Effector memory CD4-positive, alpha-beta T cell (primary cell): ENCODE measurements at places on chromosomes 4 and X.

GRCh38 chrX:629230-630006 is 1.2 kb upstream of the SHOX start:
- DNase-seq = no peak

GRCh38 chr4:36277533-36277932 is 3.9 kb upstream of the DTHD1 start:
- no peak for DNase-seq

DNA sequence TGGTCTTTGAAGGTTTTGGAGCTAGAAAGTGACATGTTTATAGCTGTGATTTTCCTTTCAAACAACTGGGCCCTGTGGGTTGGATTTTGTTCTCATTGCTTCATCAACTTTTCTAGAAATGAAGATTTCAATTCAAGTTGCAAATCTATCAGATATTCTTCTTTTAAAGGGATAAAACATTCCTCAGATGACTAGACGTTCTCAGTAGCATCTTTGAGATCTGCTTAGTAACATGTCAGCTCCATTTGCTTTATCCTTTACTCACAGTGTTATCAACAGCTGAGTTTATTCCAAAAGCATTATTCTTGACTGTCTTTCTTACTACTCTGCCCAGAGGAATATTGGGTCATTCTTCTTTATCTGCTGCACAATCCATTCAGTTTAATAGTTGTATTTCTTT is 108.2 kb upstream of the GIMD1 start:
- DNase-seq = no peak

- DNase-seq = no peak
These were observed 99.1 kb upstream of the FAM47C start for GRCh38 chrX:36908801-36909675.

GRCh38 chr4:1192493-1193205 is 20.3 kb upstream of the SPON2 start:
- no peak for DNase-seq

DNA sequence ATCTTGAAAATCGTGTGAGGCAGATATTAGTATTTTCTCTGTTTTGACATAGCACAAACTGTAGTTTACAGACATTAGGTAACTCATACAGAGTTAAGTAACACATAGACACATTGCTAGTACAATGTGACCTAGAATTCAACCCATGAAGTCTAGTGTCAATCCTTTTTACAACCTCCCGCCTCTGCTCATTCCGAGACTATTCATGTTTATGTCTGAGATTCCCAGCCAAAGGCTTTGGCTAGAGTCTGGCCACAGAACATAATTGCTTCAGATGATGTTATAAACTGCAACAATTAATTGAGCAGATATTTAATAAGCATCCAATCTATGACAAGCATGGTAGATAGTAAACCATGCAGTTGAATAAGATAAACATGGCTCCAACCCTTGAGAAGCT is 841.0 kb downstream of the STIM2 start:
- DNase-seq = no peak

GRCh38 chrX:20397587-20397986 is 130.9 kb upstream of the RPS6KA3 start:
- DNase-seq = no peak

DNA sequence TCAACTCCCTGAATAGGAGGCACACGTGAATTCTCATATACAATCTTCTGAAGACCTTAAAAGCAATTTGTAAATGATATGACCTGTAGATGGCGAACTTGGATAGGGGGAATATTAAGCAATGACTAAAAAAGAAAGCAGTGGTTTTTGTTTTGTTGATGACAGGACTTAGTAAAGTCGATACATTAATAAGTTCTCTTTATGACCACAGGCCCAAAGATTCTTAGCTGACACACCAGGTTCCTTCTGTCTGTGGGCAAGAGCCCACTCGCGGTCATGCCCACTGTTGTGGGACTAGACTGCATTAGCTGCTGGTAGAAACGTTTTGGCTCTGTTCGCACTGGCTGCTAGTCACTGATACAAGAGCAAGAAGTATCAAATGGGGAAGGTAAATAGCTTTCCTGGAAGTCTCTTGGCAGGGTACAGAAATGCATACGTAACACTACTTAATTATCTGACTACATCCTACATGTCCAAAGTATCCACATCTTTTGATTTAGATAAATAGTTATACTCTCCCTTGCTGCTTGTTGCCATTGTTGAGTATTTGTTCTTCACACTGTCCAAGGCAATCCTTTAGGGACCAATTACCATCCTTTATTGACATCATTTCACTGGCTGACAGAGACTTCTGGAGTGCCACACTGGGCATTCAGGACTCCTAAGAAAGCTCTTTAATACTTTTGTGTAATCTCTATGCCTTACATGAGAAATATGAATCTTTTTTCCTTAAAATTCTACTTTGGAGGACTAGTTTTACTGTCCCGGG is 31.0 kb downstream of the ALPK1 start:
- DNase-seq = no peak

DNA sequence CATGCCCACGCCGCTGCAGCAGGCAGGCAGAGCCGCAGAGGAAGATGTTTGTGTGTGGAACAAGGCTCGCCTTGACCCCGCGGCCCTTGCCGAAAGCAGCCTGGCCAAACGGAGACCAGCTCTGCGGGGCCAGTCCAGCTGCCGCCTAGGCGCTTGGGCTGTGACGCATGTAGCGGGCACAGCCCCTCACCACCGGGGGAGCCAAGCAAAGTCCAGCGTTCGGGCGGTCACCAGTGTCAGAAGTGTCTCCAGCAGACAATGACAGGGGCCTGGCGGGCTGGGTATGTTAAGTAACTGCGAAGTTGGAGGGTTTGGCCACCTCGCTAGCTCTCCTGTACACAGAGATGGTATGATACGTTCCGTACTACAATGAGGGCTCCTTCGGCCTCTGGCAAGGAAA is 1.3 kb downstream of the AMER1 start:
- DNase-seq = no peak

DNA sequence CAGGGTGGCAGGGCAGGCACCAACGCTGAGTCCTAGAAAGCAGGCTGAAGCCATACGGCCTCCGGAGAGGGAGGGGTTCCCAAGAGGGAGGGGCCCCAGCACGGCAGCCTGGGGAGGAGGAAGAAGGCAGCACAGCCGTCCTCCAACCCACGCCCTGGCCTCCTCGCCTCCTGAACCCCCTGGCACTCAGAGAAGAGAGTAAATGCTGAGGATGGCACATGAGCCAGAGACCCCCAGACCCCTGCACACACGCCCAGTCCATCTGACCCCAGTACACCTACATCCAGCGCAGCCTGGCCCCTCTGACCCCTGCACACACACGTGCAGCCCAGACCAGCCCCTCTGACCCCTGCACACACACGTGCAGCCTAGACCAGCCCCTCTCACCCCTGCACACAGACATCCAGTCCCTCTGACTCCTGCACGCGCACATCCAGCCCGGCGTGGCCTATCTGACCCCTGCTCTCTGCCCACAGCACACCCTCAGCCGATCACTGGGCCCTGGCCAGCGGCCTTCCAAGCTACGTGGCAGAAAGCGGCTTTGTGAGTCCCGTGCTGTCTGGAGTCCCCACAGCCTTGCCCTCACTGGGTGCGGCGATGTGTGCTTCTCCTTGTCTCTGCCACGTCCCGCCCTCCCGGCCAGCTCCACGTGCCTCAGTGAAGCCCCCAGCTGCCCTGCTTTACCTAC is 18.5 kb downstream of the ATP5ME start:
- DNase-seq = no peak

GRCh38 chr4:60805500-60806313 is 394.4 kb upstream of the ADGRL3 start:
- DNase-seq = no peak

- DNase-seq = no peak
These were observed at the start of gene FGF13 for GRCh38 chrX:138711399-138712347. Gene FGF13, minus strand, starts transcription at chrX:138711717. Its CDS starts 714 bp downstream, at chrX:138711003.

GRCh38 chrX:150527108-150527507 is 41.3 kb upstream of the MTM1 start:
- DNase-seq = no peak

- DNase-seq = no peak
These were observed 34.0 kb upstream of the MAGEB2 start for GRCh38 chrX:30181353-30181752.

- no peak for DNase-seq
These were observed 93.9 kb downstream of the LDB2 start for GRCh38 chr4:16804581-16804980.

DNA sequence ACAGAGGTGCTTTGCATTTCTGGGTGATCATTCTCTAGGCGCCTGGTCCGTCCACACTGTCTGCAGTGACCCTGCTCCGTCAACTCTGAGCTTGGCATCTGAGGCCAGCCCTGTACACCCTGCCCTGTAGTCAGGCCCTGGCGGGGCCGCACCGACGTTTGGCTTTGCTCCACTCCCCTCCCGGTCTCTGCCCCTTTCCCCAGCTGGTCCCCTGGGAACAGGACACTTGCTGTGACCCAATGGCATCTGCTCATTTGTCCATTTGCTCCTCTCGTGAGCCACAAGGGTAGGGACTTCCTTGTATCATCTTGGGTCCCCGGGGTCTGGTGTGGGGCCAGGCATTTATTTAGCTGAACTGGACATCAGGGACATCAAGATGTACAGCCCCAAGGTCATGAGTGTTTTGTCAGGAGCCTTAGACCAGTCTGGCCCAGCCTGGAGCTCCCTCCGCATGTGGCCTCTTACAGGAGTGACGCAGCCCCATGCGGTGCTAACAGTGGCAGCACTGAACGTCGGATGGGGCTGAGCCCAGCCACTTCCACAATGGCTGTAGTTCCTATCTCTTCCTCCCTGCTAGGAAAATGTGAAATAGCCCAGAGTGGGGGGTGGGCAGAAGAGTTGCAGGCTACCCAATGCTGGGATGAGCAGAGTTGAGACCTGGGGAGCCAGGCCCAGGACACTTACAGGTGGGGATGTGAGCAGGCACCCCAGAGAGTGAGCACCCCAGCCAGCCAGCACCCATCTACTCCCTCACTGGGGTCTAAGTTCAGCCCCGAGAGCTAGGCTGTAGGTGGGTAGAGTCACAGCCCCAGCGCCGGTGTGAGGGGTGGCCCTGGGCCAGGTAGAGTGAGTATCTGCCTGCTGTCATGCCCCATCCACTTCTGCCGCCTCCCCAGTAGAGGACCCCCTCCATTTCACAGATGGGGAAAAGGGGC is 2.0 kb upstream of the SH3BP2 start:
- no peak for DNase-seq

DNA sequence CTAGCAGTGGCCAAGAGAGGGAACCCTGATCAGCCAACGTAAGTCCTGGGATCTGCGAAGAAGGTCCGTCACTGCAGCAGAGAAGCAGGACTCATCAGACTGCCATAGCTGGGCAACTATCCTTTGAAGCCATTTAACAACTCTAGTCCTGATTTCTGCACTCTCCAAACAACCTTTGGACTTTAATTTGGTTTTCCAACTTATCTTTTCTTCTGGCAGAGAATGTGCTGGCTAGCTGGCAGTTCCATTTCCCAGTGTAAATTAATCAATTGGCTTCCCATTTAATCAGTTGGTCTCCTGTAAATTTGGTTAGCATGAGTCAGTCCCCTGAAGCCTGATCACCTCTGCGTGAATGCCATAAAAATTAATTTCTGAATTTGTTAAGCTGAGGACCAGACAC is 153.7 kb upstream of the GPR101 start:
- no peak for DNase-seq
